ENCODE measurements at places on chromosomes 7 and 10.

DNA sequence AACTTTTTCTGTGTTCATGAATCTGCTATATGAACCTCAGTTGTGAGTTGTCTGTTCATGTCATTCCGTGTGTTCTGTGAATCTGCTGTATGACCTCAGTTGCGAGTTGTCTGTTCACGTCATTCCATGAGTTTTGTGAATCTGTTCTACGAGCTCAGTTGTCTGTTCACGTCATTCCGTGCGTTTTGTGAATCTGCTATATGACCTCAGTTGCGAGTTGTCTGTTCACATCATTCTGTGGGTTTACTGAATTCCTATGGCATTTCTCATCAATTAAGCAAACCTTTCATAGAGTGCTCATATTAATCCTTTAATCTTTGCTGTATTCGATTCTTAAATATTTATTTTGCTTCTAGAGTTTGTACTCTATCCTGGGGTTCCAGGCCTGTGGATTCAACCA lies 150.6 kb downstream of the DIP2C start:
- DNase-seq = no peak

GRCh38 chr10:91311601-91312381 lies 91.3 kb downstream of the PCGF5 start:
- DNase-seq = no peak

DNA sequence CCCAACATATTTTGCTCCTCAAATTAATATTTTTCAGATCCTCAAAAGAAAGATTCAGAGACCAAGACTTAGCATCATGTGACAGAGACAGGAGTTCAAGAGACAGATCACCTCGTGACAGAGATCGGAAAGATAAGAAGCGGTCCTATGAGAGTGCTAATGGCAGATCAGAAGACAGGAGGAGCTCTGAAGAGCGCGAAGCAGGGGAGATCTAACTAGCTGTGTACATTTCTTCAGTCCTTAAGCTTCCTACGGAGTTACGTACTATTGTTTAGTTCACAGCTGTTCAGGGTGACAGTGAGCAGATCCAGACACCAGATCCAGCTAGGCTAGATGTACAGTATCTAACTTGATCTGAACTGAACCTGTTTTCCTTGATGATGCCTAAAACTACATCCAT lies 61.3 kb downstream of the KLRG2 start:
- no peak for DNase-seq

- no peak for DNase-seq
Measured at GRCh38 chr10:114664127-114664526, 6.1 kb upstream of the ABLIM1 start.

- DNase-seq = peak; percentile 82
Measured at GRCh38 chr10:78959924-78960285, 108.9 kb upstream of the ZMIZ1 start.

- DNase-seq = no peak
Measured at GRCh38 chr7:2510909-2511768, 8.4 kb upstream of the LFNG start.
